Choroid plexus epithelial cell (primary cell): ENCODE measurements at places on chromosomes 3 and 15.
A peak's percentile ranks its signal among the peaks of the same experiment; 100 is the strongest.

GRCh38 chr3:140733623-140734022, 55.8 kb downstream of the TRIM42 start:
- DNase-seq: no peak

GRCh38 chr15:49573421-49573820, 47.2 kb downstream of the FAM227B start:
- DNase-seq: no peak

- DNase-seq: peak; percentile 86
Measured at GRCh38 chr3:4474683-4475490, 7.8 kb upstream of the SUMF1 start.

GRCh38 chr3:85758442-85758841, 799.7 kb downstream of the CADM2 start:
- DNase-seq: no peak

DNA sequence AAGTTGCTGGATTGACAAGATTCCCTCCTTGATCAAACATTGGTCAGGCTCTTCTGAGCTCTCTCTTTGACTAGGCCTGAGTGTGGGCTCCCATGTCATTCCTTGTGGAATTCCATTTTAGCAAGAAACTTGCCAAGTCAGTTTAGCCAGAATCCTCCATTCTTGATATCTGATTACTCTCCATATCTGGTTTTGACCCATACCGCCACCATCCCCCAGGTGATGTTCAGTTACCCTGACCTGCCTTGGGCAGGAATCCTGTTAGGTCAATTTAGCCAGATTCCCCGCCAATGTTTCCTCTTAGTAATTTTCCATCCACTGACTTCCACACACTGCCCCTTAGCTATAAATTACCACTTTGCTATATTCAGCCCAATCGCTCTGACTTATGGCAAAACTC, 1.0 kb upstream of the PCCB start:
- DNase-seq: no peak

DNA sequence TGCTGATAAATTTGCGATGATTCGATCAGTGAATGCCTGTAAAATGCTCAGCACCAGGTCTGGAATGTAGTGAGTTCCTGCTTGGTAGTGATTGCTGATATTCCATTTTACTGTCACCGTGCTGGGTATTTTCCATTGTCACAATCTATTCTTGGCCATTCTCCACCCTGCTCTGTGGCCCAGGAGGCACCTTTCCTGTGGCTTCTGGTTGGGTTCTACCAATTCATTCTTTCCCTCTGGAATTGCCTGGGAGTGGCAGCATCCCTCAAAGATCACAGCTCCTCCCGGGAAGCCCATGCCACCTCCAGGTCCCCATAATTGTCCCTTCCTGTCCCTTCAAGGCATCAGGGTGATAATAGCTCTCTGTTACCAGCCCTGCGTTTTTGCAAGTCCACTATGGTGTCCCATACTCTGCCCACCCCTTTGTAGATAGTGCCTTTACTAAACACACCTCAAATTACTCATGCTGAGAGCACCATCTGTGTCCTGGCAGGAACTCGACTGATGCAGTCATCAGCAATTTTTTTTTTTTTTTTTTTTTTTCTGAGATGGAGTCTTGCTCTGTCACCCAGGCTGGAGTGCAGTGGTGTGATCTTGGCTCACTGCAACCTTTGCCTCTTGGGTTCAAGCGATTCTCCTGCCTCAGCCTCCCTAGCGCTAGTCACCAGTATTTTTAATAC, 177.8 kb upstream of the PROK2 start:
- no peak for DNase-seq

GRCh38 chr3:184380627-184381260, 890 bp downstream of the CHRD start:
- no peak for DNase-seq
